CD4-positive, alpha-beta T cell treated with Interleukin-10 for 1 hour (primary cell): ENCODE measurements at places on chromosomes 6 and 20.

DNA sequence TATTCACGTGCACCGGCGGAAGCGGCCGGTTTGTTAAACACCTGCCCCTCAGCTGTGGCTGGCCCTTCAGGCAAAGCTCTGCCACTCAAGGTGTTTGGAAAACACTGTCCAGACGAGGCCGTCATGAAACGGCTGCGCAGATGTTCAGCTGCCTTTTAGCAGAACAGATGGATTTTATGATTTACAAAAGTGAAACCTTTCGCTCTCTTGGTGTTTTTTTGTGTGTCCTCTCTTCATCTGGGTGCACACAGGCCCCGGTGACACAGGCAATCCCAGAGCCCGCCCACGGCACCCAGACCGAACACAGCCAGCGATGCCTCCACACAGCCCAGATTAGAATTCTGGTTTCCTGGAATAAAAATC, 397.0 kb downstream of the SMOC2 start:
- no peak for DNase-seq

GRCh38 chr6:157464653-157465535, 83.9 kb downstream of the ZDHHC14 start:
- no peak for DNase-seq

DNA sequence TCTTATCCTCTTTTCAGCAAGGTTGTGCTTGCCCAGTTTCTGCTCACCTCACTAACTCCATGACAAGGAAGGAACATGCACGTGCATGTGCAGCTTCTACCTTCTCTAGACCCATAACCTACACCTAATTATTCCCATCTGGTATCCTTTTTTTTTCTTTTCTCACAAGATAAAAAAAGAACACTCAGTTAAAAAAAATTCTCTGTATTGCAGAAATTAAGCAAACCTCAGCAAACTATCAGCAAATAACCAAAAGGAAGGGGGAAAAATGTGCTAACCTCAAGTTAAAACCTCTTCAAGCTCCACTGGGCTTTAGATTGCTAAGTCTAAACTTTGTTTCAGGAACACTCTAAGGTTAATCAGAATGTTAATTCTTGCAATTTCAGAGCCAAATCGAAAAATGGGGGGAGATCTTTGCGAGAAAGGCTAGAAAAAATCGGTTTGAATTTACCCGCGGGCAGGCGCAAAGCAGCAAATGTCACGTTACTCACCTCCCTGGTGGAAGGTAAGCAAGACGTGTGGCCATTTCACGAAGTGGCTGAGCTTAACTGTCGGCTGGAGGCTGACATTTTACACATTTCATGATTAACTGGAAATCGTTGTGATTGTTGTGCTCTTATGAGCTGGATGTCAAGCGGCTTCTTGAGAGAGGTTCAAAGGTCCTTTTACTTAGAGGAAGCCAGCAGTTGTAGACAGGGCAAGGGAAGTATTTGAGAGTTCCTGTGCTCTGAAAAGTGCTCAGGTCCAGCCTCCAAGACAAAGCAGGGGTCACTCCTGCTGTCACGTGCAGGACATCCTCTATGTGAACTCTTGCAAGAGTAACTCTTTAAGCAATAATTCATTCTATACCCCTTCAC, 19.1 kb downstream of the TFAP2B start:
- DNase-seq, result no peak

DNA sequence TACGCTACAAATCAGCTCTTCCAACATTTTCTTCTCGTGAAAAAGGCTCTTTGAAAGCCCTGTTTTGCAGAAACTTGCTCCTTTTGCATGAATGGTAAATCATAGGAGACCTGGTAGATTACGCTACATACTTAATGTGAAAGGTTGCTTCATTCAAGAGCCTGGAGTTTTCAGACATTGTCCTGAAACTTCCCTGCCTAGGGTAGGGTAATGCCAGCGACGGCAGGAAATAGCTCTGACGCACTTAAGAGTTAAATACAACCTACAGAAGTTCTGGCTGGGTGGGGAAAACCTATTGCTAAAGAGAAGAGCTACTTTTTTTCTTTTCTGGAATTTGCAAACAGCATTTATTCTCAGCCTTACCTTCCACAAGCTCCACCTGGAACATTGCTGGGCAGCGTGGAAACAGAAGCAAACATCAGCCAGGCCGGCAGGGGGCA, 144.5 kb downstream of the LPA start:
- no peak for DNase-seq

- no peak for DNase-seq
Observed at GRCh38 chr20:35719717-35720116, 20.5 kb downstream of the ROMO1 start.

GRCh38 chr6:43990627-43991619, 136.3 kb downstream of the MRPL14 start:
- DNase-seq, result no peak

GRCh38 chr20:32536851-32537656, 48.1 kb downstream of the NOL4L start:
- DNase-seq, result peak; percentile 74

DNA sequence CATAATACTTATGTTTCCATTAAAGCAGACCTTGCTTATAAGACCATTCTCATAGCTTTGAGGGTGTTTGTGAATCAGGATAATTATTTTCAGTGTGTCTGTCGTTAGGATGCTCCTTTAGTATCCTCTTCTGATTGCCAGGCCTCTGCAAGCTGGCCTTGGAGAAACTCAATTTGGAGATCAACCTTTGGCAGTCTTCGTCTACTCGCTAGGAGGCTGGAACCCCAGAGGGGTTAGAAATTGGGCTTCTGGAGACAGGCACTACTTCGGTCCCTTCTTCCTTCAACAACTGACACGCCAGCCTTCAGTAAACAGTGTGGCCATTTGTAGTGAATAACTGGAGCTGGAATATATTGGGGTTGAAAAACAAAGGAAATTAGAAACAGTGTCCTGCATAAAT, 100.8 kb upstream of the CITED2 start:
- DNase-seq, result no peak
